ENCODE measurements at places on chromosomes 16 and 17.

DNA sequence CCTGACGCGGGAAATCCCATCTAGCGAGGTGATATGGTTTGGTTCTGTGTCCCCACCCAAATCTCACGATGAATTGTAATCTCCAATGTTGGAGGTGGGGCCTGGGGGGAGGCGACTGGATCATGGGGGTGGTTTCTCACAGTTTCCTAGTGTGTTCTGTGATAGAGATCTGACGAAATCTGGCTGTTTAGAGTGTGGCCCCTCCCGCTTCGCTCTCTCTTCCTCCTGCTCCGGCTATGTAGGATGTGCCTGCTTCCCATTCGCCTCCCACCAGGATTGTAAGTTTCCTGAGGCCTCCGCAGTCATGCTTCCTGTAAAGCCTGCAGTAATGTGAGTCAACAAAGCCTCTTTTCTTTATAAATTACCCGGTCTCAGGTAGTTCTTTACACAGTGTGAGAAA is 31.6 kb downstream of the IFT140 start:
- DNase-seq, result no peak
- no peaks in the 10 kb centered on the region for H3K4me1 ChIP-seq
- H3K4me3 ChIP-seq, result no peak overlapping the region
- H3K27ac ChIP-seq, result no peak overlapping the region
- no peaks in the 10 kb centered on the region for H3K27me3 ChIP-seq

DNA sequence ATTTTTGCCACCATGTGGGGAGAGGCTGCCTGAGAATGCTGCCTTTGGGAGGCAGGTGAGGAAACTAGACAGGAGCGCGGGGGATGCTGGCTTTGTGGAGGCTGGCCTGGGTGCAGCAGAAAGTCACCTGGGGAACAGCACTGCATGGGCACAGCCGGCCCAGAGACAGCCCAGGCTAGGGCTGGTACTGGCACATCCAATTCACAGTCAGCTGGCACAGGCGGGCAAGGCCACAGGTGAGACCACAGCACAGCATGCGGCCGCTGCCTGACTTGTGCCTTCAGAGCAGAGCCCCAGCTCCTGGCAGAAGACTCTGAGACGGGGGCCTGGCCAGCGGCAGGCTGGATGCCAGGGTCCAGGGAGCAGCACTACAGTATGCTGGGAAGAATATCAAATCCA is 16.6 kb upstream of the PITPNM3 start:
- H3K4me3 ChIP-seq, result no peak overlapping the region
- peaks cover 13% of the 10 kb centered on the region for H3K4me1 ChIP-seq
- DNase-seq, result no peak
- peaks cover 8% of the 10 kb centered on the region for H3K36me3 ChIP-seq

DNA sequence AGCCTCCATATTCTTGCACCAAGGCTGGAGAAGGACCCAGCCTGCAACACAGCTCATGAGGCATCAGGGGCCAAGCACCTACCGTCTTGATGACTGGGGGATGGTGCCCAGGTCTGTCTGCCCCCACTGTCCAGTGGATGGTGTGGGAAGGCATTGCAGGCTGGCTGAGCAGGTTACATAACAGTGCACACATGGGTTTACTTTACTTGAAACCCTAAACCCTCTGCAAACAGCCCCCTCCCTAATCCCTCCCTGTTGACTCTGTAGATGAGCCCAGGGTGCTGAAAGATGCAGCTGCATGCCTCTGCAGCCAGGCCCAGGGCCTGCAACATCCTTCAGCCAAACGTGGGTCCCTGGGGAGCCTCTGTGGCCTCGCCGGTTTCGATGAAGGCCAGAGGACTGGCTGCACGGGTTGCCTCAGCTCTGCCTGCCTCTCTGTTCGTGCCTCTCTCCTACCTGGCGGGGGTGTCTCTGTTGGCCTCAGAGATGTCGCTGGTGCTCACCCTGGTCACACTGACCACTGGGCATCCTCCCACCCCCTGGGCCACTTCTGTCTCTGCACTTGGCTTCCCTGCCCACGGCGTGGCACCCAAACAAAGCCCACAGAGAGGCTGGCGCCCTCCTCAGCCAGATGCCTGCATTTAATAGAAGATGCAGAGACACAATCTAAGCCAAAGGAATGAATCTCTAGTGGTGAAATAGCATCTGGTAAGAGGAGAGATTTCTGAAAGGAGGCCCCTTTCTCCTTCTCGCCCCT is 95.1 kb downstream of the METRNL start:
- no peak overlapping the region for H3K27ac ChIP-seq
- peaks cover 8% of the 10 kb centered on the region for H3K4me1 ChIP-seq
- peaks cover 3% of the 10 kb centered on the region for H3K36me3 ChIP-seq
- DNase-seq, result no peak
- no peak overlapping the region for H3K4me3 ChIP-seq

GRCh38 chr17:57870283-57870635 is 20.4 kb upstream of the MRPS23 start:
- H3K4me3 ChIP-seq, result no peak overlapping the region
- H3K4me1 ChIP-seq, result peaks cover 4% of the 10 kb centered on the region
- no peak overlapping the region for H3K27ac ChIP-seq

- H3K4me3 ChIP-seq, result no peak overlapping the region
- no peak overlapping the region for H3K27ac ChIP-seq
- no peaks in the 10 kb centered on the region for H3K27me3 ChIP-seq
- peaks cover 30% of the 10 kb centered on the region for H3K36me3 ChIP-seq
Observed at GRCh38 chr16:2001456-2002355, 7.9 kb downstream of the ZNF598 start.

GRCh38 chr16:9854675-9855074 is 327.6 kb downstream of the GRIN2A start:
- no peak overlapping the region for H3K4me3 ChIP-seq
- no peaks in the 10 kb centered on the region for H3K4me1 ChIP-seq
- H3K36me3 ChIP-seq, result no peaks in the 10 kb centered on the region
- H3K27ac ChIP-seq, result no peak overlapping the region
- DNase-seq, result no peak

DNA sequence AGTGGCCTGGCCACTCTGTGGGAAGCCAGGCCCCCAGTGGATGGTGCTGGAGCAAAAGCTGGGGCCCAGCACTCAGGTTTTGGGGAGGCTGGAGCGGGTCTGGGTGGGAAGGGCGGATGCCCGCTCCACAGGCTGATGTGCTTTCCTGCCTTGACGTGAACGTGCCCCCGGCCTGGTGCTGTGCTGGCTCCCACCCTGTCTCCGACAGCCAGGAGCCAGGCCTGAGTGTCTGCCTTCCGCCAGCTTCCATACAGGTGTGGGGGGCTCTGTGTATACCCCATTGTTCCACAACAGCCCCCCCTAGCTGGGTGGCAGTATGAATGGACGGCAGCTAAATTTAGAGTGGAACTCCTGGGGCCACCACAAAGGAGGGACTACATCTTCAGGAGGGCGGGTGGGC is 20.0 kb downstream of the HIC1 start:
- no peaks in the 10 kb centered on the region for H3K27me3 ChIP-seq
- H3K4me3 ChIP-seq, result no peak overlapping the region
- H3K4me1 ChIP-seq, result peaks cover 16% of the 10 kb centered on the region
- peaks cover 28% of the 10 kb centered on the region for H3K36me3 ChIP-seq
- no peak overlapping the region for H3K27ac ChIP-seq

- no peaks in the 10 kb centered on the region for H3K36me3 ChIP-seq
- H3K27ac ChIP-seq, result no peak overlapping the region
Observed at GRCh38 chr16:58205276-58206036, 7.5 kb upstream of the CSNK2A2 start.

GRCh38 chr17:76265624-76266243 is 586 bp downstream of the UBALD2 start:
- peak overlapping the region; percentile 87 for H3K4me3 ChIP-seq
- peaks cover 62% of the 10 kb centered on the region for H3K36me3 ChIP-seq
- peaks cover 50% of the 10 kb centered on the region for H3K4me1 ChIP-seq
- peak overlapping the region; percentile 95 for H3K27ac ChIP-seq
- no peaks in the 10 kb centered on the region for H3K27me3 ChIP-seq

- no peaks in the 10 kb centered on the region for H3K36me3 ChIP-seq
- no peak overlapping the region for H3K27ac ChIP-seq
- no peak for DNase-seq
- H3K4me1 ChIP-seq, result no peaks in the 10 kb centered on the region
- no peaks in the 10 kb centered on the region for H3K27me3 ChIP-seq
Observed at GRCh38 chr16:54703339-54703738, 227.3 kb upstream of the IRX5 start.

DNA sequence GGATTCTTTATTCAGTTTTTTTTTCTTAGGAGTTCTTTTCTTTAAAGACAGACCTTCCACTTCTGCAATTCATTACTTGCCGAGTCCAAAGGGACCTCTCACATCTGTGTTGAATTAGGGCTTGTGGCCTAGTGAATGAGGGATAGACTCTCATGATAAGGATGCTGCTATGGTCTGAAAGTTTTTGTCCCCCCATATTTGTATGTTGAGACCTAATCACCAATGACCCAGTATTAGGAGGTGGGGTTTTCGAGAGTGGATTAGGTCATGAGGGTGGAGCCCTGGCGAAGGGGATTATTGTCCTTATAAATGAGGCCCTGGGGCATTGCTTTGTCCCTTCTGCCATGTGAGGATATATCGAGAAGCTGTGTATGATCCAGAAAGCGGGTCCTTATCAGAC is 9.5 kb downstream of the KRT12 start:
- H3K36me3 ChIP-seq, result no peaks in the 10 kb centered on the region
- no peaks in the 10 kb centered on the region for H3K4me1 ChIP-seq
- H3K27me3 ChIP-seq, result peaks cover 42% of the 10 kb centered on the region
- H3K4me3 ChIP-seq, result no peak overlapping the region
- no peak for DNase-seq
